ENCODE measurements at places on chromosomes 1 and 21.

DNA sequence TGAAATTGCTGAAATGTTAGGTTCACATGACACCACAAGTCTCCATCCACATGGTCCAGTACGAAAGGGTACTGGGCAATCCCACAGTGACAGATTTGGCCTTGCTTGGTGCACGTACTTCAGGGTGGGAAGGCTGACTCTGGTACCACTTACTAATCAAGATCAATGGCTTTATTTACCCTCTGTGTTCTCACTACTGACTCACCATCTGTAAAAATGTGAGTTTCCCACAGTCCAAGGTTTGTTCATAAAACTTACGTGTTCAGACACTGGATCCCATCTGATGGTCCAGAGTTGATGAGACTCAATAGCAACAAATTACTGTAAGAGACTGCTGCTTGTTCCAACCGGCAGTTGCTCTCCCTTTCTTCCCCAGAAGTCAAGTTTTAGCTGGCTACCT is 231.7 kb downstream of the LMX1A start:
- DNase-seq = no peak

GRCh38 chr1:220750131-220750515 is 2.0 kb downstream of the MTARC2 start:
- DNase-seq = no peak

GRCh38 chr1:239392271-239392670 is 5.9 kb downstream of the CHRM3 start:
- peak; percentile 57 for DNase-seq

- no peak for DNase-seq
These were observed 30.7 kb downstream of the ADAM30 start for GRCh38 chr1:119865627-119866026.

DNA sequence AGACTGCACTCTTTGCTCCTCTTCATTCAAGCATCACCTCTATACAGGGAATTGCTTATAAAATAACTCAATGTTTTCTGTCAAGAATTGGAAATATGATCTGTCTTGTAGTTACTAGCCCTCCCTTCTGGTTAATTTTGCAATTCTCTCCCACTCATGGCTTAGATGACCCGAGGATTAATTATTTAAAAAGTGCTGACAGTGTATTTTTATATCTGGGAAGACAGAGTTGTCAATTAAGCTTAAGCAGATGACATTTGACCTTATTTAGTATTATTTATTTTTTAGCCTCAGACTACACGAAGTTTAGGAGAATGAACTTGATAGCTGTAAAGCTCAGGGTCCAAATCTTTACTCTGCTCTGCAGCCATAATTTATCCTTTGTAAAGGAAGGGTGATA is 538.5 kb downstream of the NEGR1 start:
- DNase-seq = no peak

GRCh38 chr21:45280969-45281368 is 6.7 kb downstream of the POFUT2 start:
- DNase-seq = no peak

DNA sequence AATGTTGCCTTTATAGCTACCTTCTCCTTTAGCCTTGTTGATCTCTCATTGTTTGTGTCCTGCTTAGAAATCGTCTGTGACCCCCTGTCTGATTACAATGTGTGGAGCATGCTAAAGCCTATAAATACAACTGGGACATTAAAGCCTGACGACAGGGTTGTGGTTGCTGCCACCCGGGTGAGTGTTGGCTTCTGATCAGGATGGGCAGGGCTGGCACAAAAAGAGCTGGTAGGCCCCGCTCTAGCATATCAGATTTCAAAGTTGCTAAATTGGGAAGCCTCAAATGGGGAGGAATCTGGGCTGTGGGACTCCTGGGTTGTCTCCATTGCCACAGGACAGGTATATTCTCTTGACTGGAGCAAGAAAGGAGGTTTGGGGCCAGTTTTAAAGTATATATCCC is 8.4 kb downstream of the NCSTN start:
- no peak for DNase-seq

DNA sequence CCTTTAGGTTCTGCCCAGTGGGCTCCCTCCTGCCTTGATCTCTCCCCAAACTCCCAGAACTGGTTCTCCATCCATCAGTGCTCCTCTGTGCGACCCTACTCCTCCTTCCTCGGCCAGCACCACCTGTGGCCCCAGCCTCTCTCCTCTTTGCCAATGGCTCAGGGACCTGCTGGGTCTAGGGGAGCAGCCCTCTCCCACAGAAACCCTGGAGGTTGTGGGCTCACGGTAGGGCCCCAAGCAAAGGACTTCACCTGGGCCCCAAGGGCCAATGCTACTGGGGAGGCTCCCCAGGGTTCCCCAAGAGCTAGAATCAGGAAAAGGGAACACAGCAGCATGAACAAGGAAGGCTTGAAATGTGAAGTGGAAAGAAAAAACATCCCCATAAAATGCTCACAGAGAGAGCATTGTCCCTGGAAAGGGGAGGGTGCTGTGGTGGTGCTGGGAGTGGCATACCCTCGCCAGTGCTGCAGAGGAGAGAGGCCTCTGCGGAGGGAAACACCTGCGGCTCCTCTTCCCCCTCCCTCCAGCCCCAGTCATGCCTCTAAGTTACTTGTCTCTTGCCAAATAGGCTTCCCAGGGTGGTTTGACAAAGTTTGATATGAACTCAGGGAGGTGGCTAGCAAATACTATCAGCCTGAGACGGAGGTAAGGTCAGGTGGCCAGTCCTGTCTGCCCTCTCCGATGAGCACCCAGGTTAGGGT is 2.5 kb downstream of the TMEM63A start:
- no peak for DNase-seq

DNA sequence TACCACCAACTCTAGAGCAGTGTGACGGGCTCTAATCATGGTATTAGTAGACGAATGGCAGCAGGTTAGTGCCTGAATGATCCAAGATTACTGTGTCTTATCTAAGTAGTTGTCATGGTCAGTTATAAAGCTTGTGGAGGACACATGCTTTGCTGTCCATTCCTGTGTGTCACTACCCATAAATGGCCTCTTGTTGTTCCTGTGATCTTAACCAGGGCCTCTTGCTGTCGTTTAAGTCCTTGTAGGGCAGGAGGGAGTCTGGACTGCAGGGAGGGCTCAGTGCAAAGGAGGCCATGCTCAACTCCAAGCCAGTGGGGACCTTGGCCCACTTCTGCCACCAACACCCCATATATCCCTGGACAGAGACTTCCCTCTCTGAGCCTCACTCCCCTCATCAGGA is 130.5 kb downstream of the EPHB2 start:
- no peak for DNase-seq

GRCh38 chr21:42607525-42608102 is 45.8 kb upstream of the PDE9A start:
- DNase-seq = no peak

- DNase-seq = no peak
These were observed 134.8 kb downstream of the PBX1 start for GRCh38 chr1:164693564-164694359.

GRCh38 chr1:153527023-153527682 is 8.6 kb downstream of the S100A6 start:
- DNase-seq = peak; percentile 80

DNA sequence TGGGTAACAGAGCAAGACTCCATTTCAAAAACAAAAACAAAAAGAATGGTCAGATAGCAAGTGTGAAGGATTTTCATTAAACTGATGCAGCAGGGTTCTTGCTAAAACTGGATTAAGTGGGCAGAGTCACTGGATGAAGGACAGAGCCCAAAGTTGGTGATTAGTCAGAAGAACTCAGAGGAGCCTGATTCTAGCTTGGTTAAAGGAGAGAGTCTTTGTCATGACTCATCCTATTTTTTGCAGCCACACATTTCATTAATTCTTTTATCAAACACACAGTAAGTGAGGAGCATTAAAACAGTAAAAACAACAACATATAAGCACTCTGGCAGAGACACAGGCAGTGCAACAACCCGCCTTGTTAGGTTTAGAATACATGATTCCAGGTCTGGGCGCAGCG is 56.0 kb upstream of the EDARADD start:
- DNase-seq = no peak

- DNase-seq = peak; percentile 53
These were observed 2.0 kb downstream of the COL24A1 start for GRCh38 chr1:86154571-86155050.

GRCh38 chr1:242411901-242412300 is 112.6 kb downstream of the PLD5 start:
- peak; percentile 36 for DNase-seq

GRCh38 chr1:9996624-9997582 is at the start of gene RBP7:
TSS of gene RBP7 (plus strand) at chr1:9997228. CDS start at chr1:9997259, 31 bp downstream.
- peak; percentile 35 for DNase-seq

DNA sequence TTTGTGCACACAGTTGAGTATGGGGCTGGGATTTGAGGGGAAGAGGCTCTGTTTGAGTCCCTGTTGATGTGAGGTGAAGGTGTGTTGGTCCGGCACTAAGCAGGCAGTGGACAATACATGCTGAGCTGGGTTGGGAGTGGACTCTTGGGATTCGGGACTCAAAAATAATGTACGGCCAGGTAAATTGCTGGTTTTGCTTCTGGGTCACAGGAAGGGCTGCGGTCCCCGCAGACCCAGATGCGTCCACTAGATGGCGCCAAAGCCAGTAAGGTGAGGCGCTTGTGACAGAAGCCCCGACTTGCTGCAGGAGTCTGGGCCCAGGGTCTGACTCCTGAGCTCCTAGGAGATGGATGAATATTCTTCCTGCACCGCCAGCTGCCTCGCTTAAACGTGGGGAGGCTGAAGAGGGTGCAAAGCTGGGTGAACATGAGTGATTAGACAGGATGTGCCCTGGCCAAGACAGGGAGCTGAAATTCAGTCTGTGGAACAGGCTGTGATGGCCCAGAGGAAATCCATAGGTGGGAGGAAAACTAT is 61.4 kb downstream of the ACBD3 start:
- DNase-seq = peak; percentile 89

DNA sequence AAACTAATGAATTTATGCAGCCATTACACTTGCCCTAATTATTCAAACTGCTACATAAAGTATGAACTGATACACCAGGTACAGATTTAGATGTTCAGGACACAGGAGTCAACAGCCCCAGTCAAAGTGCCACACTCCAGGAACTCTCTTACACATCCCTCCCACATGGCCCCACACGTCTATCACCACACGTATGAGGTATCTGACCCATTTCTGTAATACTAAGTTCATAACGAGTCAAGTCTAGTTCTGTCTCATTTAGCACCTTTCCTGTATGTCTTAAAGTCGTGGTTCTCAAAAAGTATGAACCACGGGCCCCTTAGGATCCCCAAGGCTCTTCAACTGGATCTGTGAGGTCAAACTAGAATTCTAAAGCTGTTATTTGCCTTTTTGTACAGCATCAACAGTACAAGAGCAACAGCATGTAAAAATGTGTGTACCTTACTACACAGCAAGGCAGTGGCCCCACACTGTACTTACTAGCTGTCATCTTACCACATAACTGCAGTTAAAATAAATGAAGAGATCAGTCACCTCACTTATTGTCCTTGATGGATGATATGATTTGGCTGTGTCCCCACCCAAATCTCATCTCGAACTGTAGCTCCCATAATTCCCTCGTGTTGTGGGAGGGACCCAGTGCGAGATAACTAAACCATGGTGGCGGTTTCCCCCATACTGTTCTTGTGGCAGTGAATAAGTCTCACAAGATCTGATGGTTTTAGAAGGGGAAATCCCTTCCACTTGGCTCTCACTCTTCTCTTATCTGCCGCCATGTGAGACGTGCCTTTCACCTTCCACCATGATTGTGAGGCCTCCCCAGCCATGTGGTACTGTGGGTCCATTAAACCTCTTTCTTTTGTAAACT is 42.6 kb downstream of the SIPA1L2 start:
- DNase-seq = no peak

DNA sequence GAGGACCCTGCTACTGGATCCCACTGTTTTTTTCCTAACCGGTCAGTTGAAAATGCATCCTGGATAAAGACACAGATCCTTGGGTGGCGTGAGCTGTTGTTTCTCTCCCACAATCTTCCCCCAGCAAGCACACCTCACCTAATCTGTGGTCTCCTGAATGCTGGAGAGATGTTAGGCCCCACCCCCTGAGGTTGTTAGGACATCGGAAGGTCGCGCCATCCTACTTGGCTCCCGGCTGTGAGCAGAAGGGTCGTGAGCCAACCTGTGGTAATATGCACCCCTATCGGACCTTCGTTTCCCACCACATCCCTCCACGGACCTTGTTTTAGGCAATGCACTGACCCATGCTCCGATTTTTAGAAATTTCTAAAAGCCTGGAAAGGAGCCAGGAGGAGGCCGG is 89.9 kb upstream of the IPO9 start:
- DNase-seq = peak; percentile 45

- DNase-seq = no peak
These were observed 20.8 kb upstream of the ENSA start for GRCh38 chr1:150650193-150650592.

DNA sequence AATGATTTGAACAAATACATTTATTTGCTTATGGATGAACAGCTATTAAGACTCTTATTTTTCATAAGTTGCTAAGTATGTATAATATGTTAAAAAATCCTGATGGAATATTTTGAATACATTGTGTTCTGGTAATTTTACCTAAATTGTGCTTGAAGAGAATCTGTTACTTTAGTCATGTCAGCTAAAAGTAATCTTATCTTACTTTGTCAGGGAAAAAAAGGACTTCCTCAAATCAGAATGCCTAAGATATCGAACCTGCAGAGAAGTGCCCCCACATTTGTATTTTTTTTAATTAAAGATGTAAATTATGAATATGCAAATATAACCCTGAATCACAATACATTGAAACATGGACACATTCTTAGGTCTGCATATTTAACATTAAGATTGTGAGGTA is 1331.7 kb downstream of the MRPL39 start:
- DNase-seq = no peak

- peak; percentile 87 for DNase-seq
These were observed at the start of gene COL24A1 for GRCh38 chr1:86156566-86157455. TSS of gene COL24A1 (minus strand) at chr1:86156772. CDS start at chr1:86156396, 376 bp downstream.

DNA sequence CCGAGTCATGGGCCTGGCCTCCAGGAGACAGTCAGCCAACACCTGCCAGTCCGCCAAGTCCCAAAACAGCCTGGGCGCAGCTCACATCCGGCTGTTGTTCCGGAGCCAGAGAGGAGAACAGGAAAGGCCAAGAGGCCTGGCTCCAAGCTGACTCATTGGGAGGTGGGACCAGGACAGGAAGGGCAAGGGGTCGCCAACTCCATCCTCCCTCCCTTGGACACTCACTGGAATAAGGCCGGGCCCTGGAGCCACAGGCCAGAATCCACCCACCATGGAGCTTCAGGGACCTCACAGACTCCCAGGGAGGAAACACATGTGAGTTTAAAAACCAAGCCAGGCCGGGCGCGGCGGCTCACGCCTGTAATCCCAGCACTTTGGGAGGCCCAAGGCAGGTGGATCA is 25.1 kb upstream of the CLIC4 start:
- no peak for DNase-seq

DNA sequence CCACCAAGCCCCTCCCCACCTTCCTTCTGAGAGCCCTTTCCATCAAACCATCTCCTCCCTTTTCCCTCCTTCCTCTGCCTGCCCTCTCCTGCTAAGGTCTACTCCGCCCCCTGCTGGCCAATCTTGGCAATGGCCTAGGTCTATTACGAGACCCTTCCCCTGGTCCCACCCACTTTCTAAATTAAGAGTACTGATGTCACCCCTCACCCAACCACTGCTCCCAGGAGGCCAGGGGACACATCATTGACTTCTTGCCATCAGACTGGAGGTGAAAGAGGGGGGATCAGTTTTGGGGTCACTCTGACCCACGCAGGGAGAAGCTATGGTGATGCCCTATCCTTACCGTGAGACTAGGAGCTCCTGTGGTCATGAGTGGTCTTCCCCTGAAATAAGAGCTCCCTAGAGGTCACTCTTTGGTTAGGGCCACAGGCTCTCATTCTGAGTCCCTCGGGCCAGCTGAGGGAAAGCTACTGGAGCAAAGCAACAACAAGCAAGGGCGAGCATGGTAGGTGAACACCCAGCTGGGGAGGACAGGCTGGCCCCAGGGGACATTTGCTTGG is 34.6 kb upstream of the S100A7 start:
- peak; percentile 96 for DNase-seq
